ENCODE measurements at places on chromosomes 2 and 18.

DNA sequence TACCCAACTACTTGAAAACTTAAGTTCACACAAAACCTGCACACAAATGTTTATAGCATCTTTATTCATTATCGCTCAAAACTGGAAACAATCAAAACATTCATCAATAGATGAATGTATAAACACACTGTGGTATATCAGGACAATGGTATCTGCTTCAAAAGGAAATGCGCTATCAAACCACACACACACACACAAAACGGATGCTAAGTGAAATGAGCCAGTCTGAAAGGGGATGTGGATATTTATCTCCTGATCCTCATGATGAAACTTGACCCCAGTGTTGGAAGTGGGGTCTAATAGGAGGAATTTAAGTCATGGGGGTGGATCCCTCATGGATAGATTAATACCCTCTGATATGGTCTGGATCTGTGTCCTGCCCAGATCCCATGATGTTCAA, 22.0 kb downstream of the PDCL3 start:
- no peaks in the 10 kb centered on the region for H3K4me1 ChIP-seq
- H3K36me3 ChIP-seq: no peaks in the 10 kb centered on the region
- H3K4me3 ChIP-seq: no peak overlapping the region
- no peak overlapping the region for H3K27ac ChIP-seq
- DNase-seq: no peak

DNA sequence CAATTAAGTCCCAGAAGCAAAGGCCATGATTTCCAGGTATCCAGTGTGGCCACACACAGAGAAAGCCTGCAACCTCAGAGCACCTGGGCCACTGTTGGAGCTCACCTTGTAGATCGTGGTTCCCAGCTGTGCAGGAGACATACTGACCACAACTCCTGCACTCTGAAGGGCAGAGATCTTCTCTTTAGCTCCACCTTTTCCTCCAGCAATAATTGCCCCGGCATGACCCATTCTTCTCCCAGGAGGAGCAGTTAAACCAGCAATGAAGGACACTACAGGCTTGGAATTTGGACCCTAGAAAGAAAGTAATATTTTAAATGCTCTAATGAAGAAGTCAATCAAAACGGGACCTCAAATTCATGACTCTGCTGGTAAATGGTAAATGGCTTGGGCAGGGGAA, 33.8 kb downstream of the SUCLG1 start:
- no peaks in the 10 kb centered on the region for H3K4me1 ChIP-seq
- H3K36me3 ChIP-seq: peaks cover 2% of the 10 kb centered on the region
- no peak for DNase-seq
- H3K27ac ChIP-seq: no peak overlapping the region

- no peak overlapping the region for H3K27ac ChIP-seq
- DNase-seq: no peak
- H3K27me3 ChIP-seq: no peaks in the 10 kb centered on the region
- no peak overlapping the region for H3K4me3 ChIP-seq
These were observed 65.7 kb upstream of the CNGA3 start for GRCh38 chr2:98280376-98281102.

- H3K4me1 ChIP-seq: no peaks in the 10 kb centered on the region
- H3K4me3 ChIP-seq: no peak overlapping the region
- no peaks in the 10 kb centered on the region for H3K36me3 ChIP-seq
These were observed 41.0 kb downstream of the CROCC2 start for GRCh38 chr2:240947176-240947575.
